ENCODE measurements at places on chromosomes 1 and 21.

DNA sequence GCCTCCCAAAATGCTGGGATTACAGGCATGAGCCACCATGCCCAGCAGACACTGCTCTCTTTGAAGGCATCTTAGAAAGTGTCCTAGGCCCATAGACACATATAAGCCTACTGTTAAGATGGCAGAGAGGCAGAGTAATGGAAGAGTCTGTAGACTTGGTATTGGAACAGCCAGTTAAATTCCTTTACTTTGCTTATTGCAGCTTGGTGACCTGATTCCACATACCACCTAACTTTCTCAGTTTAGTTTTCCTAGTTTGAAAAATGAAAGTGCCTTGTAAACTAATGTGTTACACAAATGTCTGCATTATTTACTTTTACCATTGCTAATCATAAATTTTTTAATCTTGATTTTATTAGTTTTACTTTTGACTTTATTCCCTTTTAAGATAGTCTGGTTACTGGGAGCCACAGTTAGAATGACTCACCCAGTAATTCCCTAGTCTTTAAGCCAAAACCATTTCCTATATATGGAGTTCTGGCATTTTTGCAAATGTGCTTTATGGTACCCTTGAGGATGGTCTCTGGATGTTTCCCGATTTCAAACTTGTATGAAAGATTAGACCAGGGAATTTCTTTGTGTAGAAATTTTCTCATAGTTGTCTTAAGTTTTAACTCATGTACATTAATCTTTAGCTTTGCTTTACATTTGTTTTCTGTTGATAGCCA is 6.4 kb downstream of the SMAP2 start:
- DNase-seq, result no peak

GRCh38 chr1:209597499-209597898 is 14.0 kb downstream of the CAMK1G start:
- DNase-seq, result no peak

DNA sequence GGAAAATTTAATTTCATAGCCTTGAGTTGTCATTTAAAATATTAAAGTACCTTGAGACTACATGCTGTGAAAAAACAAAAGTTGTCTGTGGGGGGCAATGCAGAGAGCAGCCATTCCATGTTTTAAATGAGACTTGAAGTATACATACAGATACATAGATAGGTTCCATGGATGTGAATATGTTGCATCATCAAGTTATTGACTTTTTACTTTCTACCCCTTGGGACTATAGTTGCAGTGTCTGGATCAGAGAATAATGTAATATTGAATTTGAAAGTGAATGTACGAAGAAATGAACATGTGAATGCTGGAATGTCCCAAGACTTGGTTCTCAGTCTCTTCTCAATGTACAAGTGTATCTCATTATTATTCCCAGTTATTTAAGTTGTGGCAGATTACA is 751.0 kb downstream of the MRPL39 start:
- DNase-seq, result no peak

DNA sequence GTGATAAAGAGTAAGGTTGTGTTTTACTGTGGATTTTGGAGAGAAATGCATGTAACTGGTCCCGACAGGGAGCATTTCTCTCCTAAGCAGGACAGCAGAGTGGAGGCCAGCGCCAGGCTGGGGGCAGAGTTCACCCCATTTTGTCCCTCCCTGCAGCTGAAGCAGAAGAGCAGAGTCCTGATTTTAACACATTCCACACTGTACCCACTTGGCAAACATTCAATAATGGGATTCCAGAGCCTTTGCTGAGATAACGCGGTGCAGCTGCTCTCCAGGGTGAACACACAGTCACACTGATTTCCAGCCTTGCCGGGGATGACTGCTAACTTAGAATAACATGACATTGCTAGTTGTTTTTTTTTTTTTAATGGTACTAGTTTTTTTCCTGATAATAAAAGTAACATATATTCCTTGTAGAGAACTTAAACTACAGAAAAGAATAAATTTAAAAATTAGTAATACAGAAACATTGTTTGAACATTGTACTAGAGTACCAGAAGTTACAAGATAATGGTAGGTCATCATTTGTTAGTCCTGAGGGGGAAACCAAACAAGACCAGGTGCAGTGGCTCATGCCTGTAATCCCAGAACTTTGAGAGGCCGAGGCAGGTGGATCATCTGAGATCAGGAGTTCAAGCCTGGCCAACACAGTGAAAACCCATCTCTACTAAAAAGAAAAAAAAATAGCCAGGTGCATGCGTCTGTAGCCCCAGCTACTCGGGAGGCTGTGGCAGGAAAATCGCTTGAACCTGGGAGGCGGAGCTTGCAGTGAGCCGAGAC is 77.2 kb downstream of the SCCPDH start:
- DNase-seq, result no peak

DNA sequence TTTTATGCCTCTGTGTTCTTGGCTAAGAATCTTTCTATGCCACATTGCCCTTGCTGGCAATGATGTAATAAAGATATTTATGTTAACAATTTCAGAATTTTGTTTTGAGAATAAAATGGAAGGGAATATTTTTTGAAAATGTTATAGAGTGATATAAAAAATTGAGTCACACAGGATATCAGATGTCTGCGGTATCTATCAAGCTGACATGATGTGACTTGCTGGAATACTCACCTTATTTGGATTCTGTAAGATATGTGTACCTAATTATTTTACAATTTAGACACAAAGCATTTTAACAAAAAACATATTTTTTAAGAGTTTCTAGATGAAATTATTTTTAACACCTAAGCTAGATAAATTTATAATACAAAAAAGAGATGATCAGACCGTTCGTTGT is 660.0 kb upstream of the B3GALT2 start:
- no peak for DNase-seq

- DNase-seq, result no peak
Measured at GRCh38 chr1:64908575-64908974, 57.8 kb downstream of the JAK1 start.

DNA sequence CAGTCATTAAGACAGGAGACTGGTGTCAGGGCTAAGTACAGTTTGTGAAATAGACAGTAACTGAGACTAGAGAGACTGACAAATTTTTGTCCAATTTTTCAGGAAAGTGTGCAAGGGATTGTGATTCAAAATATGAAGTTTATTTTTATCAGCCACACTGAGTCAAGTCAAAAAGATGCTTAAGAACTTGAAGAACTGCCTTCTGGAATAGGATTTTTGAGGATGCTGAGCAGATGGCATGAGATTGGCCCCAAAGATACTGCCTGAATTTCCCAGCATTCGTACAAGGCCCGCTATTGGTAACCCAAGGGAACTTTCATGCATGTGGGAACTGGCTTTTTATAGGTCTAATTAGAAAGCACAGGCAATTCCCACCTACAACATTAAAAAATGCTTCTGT is 610.0 kb downstream of the LMO4 start:
- DNase-seq, result no peak

GRCh38 chr1:174534789-174535188 is 87.0 kb downstream of the GPR52 start:
- no peak for DNase-seq

GRCh38 chr1:86858524-86859261 is 55.2 kb downstream of the SELENOF start:
- DNase-seq, result no peak

GRCh38 chr1:6785728-6786505 is 663 bp downstream of the CAMTA1 start:
- DNase-seq, result peak; percentile 36

GRCh38 chr21:45169001-45169400 is 94.6 kb downstream of the ADARB1 start:
- no peak for DNase-seq

DNA sequence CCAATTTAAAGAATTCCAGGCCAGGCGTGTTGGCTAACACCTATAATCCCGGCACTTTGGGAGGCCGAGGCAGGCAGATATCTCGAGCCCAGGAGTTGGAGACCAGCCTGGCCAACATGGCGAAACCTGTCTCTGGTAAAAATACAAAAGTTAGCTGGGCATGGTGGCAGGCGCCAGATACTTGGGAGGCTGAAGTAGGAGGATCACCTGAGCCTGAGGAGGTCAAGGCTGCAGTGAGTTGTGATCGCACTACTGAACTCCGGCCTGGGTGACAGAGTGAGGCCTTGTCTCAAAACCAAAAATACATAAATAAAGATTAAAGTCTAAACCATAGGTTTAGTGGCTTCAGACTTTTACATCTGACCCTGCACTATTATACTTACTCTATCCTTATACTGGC is 32.4 kb downstream of the BTG3 start:
- no peak for DNase-seq

- DNase-seq, result no peak
Measured at GRCh38 chr1:22597301-22597965, 34.1 kb downstream of the EPHA8 start.

DNA sequence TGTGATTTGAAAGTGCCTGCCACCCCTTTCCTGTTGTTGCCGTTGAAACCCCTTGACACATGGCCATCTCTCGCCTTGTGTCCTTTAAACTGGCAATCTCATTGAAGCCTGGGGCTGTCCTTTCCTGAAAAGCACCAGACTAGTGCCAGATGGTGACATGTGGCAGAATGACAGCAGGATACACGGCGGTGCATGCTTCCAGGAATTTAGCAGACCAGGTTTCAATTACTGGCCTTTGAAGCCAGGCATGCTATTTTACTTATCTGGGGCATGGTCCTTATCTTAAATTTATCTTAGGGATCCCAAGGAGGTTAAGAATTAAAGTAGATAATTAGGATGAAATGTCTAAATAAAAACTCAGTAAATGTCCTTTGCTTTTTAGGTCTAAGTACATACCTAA is 15.2 kb downstream of the PLPPR4 start:
- DNase-seq, result no peak

GRCh38 chr1:154627257-154628120 is 19.5 kb upstream of the ADAR start:
- peak; percentile 85 for DNase-seq

Measured in stimulated activated naive B cell treated with anti-CD40 and anti-IgM and Interleukin-4, amounts not matched to agents 10 μg/mL and 1 μg/mL and 100 μg/mL, for 72 hours (primary cell).